ENCODE measurements at places on chromosomes 3 and 15.

GRCh38 chr3:73848173-73848906 is 223.6 kb upstream of the PDZRN3 start:
- no peak for DNase-seq

DNA sequence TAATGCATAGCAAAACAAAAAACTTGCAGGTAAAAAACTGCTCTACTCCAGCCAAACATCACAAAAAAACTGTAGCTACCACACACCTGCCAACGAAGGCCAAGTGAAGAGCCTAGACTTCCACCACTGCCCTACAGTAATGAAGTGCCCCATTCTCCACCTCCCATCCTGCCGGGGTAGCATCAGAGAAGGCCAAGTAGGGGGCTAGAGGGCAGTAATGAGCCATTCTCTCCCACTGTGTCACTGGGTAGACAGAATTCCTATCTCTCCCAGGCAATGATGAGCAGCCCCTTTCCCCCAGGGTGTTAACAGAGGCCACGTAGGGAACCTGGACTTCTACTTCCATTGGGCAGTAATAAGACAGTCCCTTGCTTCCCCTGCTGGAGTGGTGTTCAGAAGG is 9.5 kb downstream of the SEC22C start:
- no peak for DNase-seq

GRCh38 chr3:154161806-154162205 is 40.6 kb downstream of the ARHGEF26 start:
- no peak for DNase-seq

DNA sequence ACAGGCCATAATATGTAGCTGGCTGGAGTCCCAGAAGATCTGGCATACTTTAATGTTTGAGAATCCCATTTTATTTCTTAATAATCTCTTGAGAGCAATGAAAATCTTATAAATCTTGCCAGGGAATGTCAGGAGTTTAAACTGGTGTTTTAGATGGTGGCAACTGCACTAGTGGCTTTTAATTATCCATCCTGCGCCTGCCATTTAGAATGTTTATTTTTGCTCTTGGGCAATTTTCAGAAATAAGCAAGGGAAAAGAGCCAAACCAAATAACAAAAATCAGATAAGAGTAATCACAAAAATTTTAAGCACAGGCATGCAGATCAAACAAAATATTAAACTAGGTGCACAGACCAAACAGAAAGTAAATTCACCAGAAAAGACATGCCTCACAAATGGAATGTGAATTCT is 41.9 kb upstream of the UBP1 start:
- DNase-seq: no peak

- no peak for DNase-seq
These were observed 56.1 kb upstream of the WNT5A start for GRCh38 chr3:55543181-55543614.

DNA sequence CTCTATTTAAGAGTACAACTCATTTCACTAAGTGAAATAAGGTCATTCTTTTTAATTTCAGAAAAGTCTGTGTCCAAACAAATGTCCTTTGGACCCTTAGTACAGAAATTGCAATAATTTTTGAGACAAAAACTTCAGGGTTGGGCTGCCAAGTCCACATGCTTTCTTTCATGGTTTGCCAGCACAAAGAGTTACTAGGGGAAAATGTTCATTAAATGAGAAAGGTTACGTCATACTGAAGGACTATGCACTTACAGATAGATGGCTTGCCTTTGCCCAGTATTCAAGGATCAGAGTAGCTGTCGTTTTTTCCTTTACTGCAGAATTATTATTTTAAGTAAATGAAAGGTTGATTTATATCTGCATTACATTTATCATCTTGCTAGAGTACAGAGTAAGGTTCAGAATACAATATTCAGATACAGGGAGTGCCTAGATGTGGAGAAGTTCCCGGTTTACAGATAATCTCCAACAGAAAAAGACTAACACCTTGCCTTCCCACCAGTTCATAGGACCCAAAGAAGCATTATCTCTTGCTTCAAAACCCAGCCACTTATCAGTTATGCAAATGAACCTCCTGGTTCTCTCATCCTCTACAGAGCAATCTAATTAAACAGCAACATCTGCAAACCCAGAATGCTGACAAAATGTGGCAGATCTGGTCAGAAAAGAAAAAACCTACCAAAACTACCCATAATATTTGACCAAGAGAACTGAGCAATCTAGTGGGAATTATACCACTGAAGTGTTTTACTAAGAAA is 179.3 kb downstream of the FRMD5 start:
- no peak for DNase-seq

GRCh38 chr3:28916713-28917499 is 364.0 kb upstream of the RBMS3 start:
- no peak for DNase-seq

DNA sequence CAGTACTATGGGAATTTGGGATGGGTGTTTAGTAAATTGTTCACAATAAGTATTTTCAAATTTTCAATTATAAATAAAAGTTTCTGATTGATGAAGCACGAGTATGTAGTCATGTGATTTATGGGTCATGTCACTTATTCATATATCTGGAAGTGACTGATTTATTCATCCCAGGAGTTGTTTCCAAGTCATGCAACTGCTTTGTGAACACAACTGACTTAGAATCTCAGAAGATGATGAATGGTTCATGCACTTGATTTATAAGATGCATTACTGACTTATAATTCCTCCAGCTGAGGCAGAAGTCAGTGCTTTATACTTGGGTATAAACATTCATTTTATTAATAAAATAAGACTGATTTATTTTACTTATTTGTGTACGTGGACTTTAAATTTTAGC is 137.8 kb upstream of the CBLB start:
- DNase-seq: no peak

GRCh38 chr15:51253366-51253765 is 85.0 kb downstream of the CYP19A1 start:
- DNase-seq: no peak

GRCh38 chr15:100803171-100803440 is 76.5 kb upstream of the ALDH1A3 start:
- DNase-seq: no peak

DNA sequence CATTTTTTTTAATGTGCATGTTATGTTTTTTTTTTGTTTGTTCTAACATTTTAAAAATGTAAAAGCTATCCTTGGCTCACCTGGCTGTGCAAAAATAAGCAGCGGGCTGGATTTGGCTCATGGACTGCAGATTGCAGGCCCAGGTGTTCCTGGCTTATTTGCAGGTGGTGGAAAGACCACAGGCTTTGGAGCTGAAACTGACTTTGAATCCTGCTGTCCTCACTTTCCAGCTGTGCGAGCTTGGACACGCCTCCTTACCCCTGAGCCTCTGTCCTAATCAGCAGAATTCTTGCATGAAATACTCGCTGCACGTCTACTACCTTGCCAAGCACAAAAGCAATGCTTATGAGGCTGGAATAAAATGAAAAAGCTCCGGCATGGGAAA is 188.7 kb upstream of the TPM1 start:
- no peak for DNase-seq

DNA sequence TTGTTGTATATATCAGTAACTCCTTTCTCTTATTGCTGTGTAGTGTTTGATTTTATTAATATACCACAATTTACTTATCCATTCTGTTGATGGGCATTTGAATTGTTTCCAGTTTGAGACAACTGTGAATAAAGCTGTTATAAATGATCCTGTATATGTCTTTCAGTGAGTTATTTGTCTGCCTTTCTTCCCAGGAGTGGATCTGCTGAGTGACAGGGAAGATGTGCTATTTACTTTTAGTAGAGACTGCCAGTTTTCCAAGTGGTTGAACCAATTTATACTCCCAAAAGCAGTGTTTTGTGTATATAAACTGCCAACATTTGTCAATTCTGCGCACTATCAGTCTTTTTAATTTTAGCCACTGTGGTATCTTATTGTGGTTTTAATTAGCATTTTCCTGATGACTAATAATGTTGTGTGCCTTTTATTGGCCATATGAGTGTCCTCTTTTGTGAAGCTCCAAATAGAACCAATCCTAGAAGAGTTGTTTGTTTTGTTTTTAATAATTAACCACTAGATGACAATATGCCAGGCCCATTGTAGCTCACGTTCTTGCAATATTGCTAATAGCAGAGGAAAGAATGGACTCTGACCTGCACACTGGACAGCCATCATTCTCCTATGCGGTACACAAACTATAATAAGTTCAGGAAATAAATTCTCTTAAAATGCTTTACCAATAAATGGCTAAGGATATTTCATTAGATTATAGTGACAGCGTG is 25.3 kb downstream of the TRANK1 start:
- DNase-seq: no peak

DNA sequence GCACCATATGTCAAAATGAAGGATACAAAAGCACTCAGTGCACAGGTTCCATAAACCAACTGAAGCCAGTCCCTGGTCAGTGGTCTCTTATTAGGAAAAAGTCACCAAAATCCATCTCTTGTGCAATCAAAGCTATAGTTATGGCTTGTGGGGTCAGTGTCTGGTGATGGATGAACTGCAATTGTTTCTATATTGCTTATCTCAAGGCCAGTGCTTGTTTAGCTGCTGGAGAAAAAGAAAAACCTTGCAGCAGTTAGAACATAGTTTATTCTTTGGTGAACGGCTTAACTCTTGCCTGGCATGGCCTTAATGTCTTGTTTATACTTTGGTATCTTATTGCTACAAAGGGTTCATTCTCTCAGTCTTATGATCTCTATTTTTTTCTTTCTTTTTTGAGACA is 2.9 kb upstream of the UQCRC1 start:
- DNase-seq: no peak

DNA sequence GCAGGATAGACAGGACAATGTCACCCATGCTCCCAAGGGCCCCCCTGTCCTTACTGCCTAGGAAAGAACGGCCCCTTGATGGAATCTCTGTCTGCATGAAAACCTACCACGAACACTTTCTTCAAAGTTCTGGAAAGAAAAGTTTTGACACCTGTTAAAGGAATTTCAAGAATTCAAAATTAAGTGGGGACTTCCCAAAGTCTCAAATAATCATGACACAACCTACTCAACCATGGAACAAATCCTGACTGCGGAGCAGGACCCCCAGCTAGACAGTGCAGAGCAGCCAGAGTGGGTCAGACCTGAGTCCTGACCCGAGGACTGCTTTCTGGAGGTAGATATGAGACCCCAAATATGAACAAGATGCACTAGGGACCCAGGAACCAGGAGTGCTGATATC is 245.3 kb upstream of the NSMCE3 start:
- DNase-seq: no peak

DNA sequence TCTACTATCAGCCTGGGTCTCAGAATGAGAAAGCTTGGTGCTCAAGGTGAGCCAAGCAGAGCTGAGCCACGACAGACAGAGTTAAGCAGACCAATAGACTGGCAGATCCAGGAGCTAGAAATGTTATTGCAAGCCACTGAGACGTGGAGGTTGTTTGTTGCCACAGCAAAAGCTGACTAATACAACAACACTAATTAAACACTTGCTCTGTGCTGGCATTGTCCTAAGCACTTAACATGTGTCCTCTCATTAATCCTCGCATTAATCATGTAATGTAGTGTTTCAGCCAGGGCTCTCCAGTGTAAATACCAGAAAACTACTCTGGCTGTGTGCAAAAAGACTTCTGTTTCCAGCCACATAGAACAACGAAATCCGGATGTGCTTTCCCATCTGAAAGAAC is 11.6 kb upstream of the SPSB4 start:
- no peak for DNase-seq

GRCh38 chr3:33749546-33750210 is 31.6 kb upstream of the CLASP2 start:
- no peak for DNase-seq

GRCh38 chr3:111314181-111314873 is 227.7 kb upstream of the CD96 start:
- DNase-seq: no peak

DNA sequence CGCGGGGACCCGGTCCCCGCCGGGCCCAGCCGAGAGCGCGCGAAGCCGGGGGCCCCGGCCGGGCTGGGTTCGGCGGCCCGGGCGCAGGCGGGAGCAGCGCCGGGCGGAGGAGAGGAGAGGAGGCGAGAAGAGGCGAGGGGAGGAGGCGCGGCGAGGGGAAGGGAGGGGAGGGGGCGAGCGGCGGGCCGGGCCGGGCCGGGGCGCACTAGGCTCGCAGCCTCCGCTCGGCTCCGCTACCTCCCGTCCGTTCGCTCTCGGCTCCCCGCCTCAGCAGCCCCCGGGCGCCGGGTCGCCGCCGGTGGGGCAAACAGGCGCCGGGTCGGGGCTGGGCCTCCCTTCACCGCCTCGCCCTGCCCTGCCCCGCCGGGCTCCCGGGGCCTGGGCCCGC is 351 bp downstream of the INSYN1 start:
- no peak for DNase-seq

GRCh38 chr3:40891186-40891585 is 308.1 kb upstream of the CTNNB1 start:
- no peak for DNase-seq

- DNase-seq: no peak
These were observed 61.4 kb downstream of the CLDN11 start for GRCh38 chr3:170480111-170480510.

- DNase-seq: no peak
These were observed 105.0 kb downstream of the FHIT start for GRCh38 chr3:61146010-61146890.

DNA sequence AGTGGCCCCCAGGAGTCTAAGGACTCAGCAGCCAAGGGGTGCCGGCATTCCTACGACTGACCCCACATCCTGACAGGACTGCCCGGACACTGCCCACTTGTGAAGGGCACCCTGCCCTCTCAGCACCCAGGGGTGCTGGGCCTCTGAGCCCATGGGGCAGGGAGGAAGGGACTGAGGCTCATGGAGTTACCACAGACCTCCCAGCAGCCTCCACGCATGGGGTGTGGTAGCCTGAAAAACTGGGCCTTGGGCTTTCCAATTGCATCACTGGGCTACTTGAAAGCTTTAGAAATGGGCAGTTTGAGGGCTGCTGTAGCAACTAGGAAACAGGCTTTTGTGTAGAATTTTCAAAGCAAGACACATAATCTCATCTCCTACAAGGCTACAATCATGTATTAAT is 13.2 kb downstream of the TKT start:
- DNase-seq: no peak

GRCh38 chr3:121155028-121155427 is 247.0 kb downstream of the STXBP5L start:
- DNase-seq: no peak

GRCh38 chr3:155325263-155325835 is 31.9 kb upstream of the STRIT1 start:
- DNase-seq: no peak

GRCh38 chr3:132293251-132293650 is 24.0 kb upstream of the ACP3 start:
- DNase-seq: no peak

GRCh38 chr15:31776039-31776438 is 254.3 kb upstream of the CHRNA7 start:
- no peak for DNase-seq

DNA sequence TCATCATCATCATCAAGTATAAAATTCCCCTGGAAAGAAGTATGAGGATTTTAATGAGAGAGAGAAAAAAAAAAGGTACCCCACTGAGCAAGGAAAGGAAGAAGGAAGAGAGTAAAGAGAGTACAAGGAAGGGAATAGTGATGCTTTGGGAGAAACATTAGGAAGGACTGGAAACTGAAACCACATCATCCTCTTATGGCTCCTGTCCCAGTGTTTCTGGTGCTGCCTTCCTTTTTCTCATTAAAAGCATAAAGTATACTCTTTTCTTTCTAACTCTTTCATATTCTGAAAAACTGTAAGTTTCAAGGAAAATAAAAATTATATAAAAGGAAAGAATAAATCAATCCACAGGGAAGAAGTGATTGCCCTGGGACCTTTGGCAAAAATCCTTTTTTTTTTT is 616.4 kb upstream of the CBLB start:
- DNase-seq: no peak

Measured in stimulated activated CD4-positive, alpha-beta T cell treated with anti-CD3 and anti-CD28 coated beads, Interleukin-12 subunit alpha, Interleukin-12 subunit beta, amount 100 ng/mL, for 24 hours (primary cell).